CD4-positive, alpha-beta T cell treated with Interleukin-15 for 4 hours (primary cell): ENCODE measurements at places on chromosomes 6 and 20.

DNA sequence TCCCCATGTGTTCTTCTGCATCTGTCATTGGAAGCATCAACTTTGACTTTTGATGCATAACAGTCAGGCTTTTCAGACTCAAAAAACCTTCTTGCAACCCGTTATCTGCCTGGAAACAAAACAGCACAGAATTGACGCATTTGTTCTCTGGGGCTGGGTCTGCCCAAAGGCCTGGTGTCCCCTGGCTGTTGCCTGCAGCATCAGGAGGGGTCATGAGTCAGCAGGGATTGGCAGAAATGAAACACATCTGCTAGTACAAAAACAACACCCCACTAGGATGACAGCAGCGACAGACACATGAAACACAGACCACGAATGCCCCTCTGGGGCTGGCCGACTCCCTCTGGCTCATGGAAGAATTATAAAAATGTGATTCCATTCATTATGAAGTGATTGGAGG, 157.6 kb upstream of the INSM1 start:
- no peak for DNase-seq

GRCh38 chr20:62730481-62730880, 21.8 kb downstream of the NTSR1 start:
- DNase-seq = no peak

- no peak for DNase-seq
These were observed 19.5 kb upstream of the TCP11 start for GRCh38 chr6:35160642-35161041.

- no peak for DNase-seq
These were observed 112.1 kb downstream of the AFG1L start for GRCh38 chr6:108406943-108407342.

GRCh38 chr6:119333707-119334295, 15.8 kb downstream of the MAN1A1 start:
- DNase-seq = peak; percentile 49

- DNase-seq = no peak
These were observed 51.9 kb upstream of the XRN2 start for GRCh38 chr20:21251278-21251677.

DNA sequence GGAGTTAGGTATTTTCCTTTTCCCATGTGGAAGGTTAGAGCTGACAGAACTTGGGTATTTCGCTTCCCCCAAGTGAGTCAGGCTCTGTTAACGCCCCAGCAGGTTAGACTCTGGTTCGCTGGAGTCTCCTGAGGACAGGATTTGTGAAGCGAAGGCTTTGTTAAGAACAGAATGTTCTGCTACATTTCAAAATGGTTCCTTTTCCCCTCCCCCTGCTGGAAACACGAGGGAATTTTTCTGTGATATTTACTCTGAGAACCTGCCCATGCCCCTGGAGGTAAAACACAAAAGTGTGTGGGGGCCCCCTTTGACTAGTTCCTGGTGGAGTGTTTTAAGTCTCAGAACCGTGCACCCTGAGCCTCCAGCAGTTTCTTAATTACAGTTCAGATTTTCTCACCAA, 731.4 kb upstream of the CITED2 start:
- no peak for DNase-seq

DNA sequence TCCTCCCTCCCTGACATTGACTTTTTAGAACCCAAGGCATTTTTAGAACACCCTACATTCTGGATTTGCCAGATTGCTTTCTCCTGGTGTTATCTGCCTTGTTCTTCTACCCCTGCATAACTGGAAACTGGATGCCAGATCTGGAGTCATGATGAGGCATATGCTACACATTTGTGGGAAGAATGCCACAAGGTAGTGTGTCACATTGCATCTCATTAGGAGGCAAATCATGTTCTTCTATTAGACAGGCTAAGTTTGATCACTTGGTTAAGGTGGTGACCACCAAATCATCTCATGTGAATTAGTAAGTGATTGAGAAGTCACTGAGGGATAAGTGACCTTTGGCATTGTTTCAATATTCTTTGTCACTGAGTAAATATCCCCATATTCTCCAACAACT, 12.9 kb upstream of the NKX2-2 start:
- DNase-seq = no peak

- no peak for DNase-seq
These were observed 111.1 kb downstream of the DLL1 start for GRCh38 chr6:170179616-170180324.

- no peak for DNase-seq
These were observed 71.5 kb downstream of the PPP1R3G start for GRCh38 chr6:5156627-5157026.

DNA sequence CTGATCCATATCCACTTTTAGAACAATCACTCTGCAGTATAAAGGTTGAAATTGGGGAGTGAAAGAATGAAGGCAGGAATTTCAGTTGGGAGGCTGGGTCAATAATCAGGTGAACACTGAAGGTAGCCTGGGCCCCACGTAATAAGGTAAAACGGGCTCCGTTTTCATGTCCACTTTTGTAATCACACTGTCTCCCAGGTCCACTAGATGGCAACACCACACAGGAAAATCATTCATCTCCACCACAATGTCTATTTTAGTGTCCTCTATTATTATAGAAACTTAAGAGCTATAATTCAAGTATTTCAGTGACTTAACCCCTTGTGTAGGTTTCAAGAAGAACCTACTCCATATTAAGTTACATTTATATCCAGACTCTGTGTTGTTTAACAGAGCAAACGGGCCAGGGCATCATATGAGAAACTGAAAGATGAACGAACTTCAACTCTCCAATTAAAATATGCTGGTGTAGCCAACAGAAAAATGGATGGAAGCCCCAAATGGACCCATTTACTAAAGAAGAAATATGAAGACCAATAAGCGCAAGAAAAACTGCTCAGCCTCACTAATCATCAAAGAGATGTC, 45.9 kb upstream of the MC3R start:
- no peak for DNase-seq

- DNase-seq = no peak
These were observed 372.0 kb downstream of the PREX1 start for GRCh38 chr20:48455651-48456365.

- no peak for DNase-seq
These were observed 191.1 kb upstream of the SGK1 start for GRCh38 chr6:134508862-134509498.

GRCh38 chr6:140824595-140824994, 1308.1 kb upstream of the GJE1 start:
- no peak for DNase-seq

DNA sequence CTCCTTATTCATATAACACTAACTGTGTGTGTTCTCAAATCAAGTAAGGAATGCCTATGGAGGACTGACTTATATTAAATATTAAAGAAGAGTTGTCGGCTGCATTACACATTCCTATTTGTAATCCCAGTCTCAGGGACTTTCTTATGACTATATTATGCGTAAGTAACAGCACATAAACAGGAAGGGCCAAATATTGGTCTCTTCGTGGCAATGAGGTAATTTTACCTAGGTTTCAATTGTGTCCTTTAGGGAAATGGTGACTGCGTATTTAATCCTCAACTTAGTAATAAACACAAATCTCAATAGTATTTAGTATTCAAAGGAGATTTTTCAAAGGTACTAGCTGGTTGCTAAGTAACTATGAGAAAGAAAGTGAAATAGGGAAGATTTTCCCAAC, 22.8 kb upstream of the EPM2A start:
- no peak for DNase-seq

DNA sequence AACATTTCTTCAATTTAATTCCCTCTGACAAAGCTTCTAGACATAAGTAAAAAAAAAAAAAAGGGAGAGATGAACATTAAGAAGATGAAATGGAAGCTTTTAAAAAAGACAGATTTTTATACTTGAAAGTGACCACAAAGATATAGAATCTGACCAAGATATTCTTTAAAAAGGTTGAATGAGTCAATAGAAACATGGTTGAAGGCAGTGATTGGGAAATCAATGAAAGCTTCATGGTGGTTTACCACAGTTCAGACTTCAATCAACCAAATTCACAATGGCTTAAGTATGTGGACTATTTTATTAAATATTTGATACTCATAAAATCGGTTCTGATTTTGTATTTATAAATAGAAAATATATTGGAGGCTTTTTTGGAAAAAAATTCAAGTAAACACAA, 248.4 kb upstream of the HSF2 start:
- no peak for DNase-seq

DNA sequence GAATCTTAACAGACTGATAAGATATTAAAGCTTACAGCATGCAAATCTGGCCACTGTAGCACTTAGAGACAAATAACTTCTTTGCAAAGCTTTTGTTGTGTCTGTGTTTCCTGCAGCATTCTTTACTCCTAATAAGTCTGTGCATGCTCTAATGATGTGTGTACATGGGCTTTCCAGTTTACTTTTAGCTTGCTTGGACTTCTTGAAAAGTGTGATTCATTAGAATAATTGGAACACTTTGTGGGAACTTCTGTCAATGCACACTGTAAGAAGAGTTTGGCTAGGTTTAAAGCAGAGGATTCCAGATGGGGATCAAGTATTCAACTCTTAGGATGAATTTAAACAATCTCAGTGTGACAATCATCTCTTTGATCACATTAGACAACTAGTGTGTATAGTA, 22.1 kb upstream of the TINAG start:
- DNase-seq = no peak

DNA sequence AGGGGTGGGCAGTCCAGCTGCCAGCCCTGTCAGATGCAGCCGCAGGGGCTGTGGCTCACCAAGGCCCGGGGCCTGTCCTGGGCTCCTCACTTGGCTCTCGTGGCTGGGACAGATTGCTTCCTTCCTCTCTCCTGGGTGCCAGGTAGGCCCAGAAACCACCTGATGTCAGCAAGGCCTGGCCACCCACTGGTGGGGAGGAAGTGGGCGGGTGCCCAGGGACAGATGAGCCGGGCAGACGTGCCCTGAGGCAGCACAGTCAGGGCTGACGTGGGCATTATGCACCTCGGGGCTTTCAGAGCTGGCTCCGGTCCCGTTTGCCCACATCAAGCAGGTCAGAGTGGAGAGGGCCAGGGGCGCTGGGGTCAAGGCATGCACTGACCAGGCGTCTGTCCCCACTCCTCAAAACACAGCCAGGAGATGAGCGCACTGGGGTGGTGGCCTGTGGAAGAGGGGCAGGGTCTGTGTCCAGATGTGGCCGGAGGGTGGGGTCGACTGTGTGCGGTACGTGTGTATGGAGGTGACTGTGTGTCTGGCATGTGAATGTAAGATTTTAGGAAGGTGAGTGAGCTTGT, 133.2 kb upstream of the PTPN1 start:
- no peak for DNase-seq

DNA sequence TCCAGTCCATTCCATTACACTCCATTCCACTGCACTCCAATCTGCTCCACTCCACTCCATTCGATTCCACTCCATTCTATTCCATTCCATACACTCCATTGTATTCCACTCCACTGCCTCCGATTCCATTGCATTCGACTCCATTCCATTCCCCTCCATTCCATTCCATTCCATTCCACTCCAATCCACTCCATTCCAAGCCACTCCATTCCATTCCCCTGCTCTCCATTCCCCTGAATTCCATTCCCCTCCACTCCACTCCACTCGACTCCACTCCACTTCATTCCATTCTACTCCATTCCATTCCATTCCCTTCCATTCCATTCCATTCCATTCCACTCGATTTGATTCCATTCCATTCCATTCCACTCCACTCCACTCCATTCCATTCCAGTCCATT, 25.7 kb upstream of the DEFB125 start:
- no peak for DNase-seq

DNA sequence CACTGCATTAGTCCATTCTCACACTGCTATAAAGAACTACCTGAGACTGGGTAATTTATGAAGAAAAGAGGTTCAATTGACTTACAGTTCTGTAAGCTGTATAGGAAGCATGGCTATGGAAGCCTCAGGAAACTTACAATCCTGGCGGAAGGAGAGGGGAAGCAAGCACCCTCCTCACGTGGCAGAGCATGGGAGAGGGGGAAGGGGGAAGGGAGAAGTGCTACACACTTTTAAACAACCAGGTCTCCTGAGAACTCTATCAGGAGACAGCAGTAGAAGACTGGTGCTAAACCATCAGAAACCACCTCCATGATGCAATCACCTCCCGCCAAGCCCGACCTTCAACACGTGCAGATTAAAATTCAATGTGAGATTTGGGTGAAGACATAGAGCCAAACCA, 494.0 kb downstream of the GRIK2 start:
- DNase-seq = no peak
